ENCODE measurements at places on chromosomes 5 and 9. TPM values are rescaled to one million over a fixed set of nuclear protein-coding genes. Genes with fewer than 3 reads are reported as not detected.

- no peak overlapping the region for H3K4me3 ChIP-seq
- no peaks in the 10 kb centered on the region for H3K27me3 ChIP-seq
- no peak overlapping the region for H3K27ac ChIP-seq
- H3K36me3 ChIP-seq, result no peaks in the 10 kb centered on the region
- no peak for DNase-seq
These were observed 379.4 kb downstream of the SEMA5A start for GRCh38 chr5:9166202-9167112.

SPINK13 gene
- total RNA-seq, result not detected

GRCh38 chr5:53557386-53557785, 3.1 kb upstream of the NDUFS4 start:
- no peak overlapping the region for H3K27ac ChIP-seq
- no peak overlapping the region for H3K4me3 ChIP-seq
- no peaks in the 10 kb centered on the region for H3K27me3 ChIP-seq
- H3K4me1 ChIP-seq, result peaks cover 12% of the 10 kb centered on the region

DNA sequence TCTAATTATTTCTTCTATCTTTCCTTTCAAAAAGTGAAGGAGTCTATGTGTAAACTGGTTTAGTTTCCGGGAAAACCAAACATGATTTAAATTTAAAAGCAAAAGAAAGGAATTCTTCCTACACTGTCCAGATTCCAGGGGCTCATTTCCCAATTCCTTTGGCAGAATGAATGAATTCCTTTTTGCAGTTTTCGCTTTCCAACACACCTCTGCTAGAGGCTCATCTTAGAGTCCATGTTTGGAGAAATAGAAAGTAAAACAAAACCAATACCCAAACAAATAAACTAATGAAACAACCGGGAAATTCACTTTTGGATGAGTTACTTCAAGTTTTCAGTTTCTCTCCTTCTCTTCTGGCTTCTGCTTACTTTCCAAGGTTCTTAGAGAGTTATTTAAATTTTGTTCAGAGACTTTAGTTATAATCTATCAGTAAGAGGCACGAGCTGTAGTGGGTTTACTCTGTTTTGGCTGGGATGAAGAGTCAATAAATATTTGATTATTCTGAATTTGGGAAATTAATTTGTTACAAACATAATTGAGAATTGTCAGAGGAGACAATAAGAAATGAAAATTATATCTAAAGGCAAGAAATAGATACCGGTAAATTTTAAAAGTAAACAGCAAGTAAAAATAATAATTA, 365.0 kb upstream of the CDH9 start:
- no peaks in the 10 kb centered on the region for H3K4me1 ChIP-seq
- no peaks in the 10 kb centered on the region for H3K36me3 ChIP-seq
- no peak overlapping the region for H3K4me3 ChIP-seq
- H3K27me3 ChIP-seq, result no peaks in the 10 kb centered on the region
- no peak overlapping the region for H3K27ac ChIP-seq
- no peak for DNase-seq

SUSD3 gene
- total RNA-seq, result 7.0 TPM

GRCh38 chr5:157735991-157736390, 4.8 kb downstream of the THG1L start:
- DNase-seq, result no peak
- H3K27me3 ChIP-seq, result no peaks in the 10 kb centered on the region
- H3K27ac ChIP-seq, result no peak overlapping the region
- H3K36me3 ChIP-seq, result peaks cover 56% of the 10 kb centered on the region
- H3K4me3 ChIP-seq, result no peak overlapping the region
- H3K4me1 ChIP-seq, result peaks cover 6% of the 10 kb centered on the region

RGS7BP gene
- total RNA-seq, result 1.8 TPM
